AML-193 (cell line): ENCODE measurements at places on chromosomes 16 and 17.

- DNase-seq, result no peak
Measured at GRCh38 chr17:15920758-15921239, 24.1 kb upstream of the ADORA2B start.

- no peak for DNase-seq
Measured at GRCh38 chr16:21283521-21284289, 5.6 kb upstream of the CRYM start.

- DNase-seq, result no peak
Measured at GRCh38 chr16:80369138-80369958, 171.4 kb upstream of the DYNLRB2 start.

- no peak for DNase-seq
Measured at GRCh38 chr16:35748621-35749252, 2289.3 kb downstream of the TP53TG3F start.

DNA sequence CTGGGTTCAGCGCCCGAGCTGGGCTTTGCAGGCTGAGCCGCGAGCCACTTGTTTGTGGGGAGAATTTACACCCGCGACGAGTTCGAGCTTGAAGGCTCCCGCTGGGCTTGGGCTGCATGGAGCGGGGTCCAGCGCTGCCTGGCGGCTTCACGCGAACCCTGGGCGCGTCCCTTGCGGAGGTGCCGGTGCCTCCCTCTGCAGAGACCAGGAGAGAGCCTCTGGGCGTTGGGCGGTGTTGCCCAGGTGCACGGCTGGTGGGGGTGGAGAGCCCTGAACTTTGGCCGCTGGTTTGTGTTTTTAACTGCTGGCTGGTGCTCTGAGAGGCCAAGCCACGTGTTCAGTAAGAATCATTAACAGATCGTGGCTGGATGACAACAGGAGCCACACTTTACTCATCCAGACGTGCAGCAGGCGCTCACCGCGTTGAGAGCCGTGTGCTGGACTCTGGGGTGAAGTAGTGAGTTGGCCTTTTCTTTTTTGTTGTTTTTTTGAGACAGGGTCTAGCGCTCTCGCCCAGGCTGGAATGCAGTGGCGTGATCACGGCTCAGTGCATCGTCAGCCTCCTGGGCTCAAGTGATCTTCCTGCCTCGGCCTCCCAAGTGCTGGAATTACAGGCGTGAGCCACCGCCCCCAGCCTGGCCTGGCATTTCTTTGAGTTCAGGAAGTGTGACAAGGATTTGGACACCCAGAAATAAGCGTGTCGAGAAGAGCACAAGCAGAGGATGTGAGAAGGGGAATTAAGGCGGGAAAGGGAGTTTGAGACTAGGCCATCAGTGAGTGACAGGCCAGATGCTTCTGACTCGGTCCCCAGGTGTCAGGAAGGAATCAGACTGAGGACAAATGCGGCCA lies 827 bp downstream of the CDK10 start:
- DNase-seq, result no peak

DNA sequence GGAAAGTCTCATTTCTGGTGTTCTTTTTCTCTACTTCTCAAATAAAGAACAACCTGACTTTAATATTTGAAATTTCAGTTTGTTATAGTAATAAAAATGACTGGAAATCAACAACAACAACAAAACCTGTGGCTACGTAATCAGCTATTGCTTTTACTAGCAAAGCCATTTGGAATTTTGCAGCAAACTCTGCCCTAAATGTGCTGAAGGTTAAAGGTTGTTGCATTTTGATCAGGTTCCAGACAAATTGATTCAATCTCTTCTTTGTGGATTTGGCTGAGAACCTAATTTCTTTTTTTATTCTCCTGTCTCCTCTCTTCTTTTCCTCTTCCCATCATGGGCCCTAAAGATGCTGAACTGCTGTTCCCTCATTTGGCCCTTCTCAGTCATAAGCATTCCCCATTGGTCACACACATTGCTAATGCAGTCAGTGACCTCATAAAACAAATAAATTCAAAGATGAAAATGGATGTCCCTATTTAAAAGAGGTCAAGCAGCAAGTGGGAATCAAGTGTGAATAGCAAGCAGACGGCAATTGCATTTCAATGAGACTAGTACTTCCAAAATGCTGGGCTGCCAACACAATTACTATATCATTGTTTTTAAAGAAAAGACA lies 795.1 kb upstream of the CDH8 start:
- no peak for DNase-seq

GRCh38 chr17:68910251-68910705 lies 44.9 kb downstream of the ABCA8 start:
- no peak for DNase-seq

DNA sequence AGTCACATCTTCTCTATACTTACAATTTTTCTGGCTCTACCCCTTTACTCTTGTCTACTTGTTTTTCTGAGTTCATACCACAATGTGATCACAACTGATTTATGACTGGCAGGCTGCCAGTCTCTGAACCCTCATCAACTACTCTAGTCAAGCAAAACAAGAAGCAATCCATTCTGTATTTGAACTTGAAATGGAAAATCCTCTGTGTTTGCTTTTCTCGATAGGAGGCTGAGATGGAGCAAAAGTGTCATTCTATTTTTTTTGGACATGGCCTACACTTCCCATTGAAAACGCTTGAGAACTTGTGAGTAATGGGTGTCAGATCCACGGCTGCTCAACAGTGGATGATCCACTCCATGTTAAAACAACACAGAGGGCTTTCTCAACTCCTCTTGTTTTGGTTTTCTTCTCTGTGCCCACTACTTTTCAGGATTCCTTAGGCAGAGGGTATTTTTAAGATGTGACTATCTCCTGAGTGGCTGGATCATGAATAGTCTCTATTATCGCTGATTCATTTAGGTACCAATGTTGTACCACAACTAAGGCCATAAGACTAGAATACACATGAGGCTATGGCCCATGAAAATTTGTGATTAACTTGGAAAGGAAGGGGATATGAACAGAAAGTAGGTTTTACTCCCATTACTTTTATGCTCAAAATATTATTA lies 11.7 kb downstream of the TMEM100 start:
- DNase-seq, result no peak

- peak; percentile 69 for DNase-seq
Measured at GRCh38 chr16:2874912-2875362, 8.1 kb upstream of the FLYWCH2 start.

DNA sequence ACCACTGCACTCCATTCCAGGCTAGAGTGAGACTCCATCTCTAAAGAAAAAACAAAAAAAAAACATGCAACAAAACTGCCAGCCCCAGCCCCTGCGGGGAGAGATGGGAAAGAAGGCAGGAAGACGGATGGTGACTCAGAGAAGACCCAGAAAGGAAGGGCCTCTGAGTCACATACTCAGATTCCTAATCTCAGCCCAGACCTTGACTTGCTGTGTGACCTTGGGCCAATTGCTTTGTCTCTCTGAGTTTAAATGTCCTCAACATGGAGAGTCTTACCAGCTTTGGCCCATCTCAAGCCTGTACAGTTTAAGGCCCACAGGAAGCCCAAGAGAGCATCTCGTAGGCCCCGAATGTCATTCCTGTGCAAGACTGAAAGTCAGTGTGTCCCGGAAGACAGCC lies 86.5 kb upstream of the LHX1 start:
- no peak for DNase-seq

GRCh38 chr17:78421534-78422266 lies 43.3 kb downstream of the PGS1 start:
- peak; percentile 67 for DNase-seq

- no peak for DNase-seq
Measured at GRCh38 chr17:65052585-65052984, 4.0 kb downstream of the GNA13 start.

DNA sequence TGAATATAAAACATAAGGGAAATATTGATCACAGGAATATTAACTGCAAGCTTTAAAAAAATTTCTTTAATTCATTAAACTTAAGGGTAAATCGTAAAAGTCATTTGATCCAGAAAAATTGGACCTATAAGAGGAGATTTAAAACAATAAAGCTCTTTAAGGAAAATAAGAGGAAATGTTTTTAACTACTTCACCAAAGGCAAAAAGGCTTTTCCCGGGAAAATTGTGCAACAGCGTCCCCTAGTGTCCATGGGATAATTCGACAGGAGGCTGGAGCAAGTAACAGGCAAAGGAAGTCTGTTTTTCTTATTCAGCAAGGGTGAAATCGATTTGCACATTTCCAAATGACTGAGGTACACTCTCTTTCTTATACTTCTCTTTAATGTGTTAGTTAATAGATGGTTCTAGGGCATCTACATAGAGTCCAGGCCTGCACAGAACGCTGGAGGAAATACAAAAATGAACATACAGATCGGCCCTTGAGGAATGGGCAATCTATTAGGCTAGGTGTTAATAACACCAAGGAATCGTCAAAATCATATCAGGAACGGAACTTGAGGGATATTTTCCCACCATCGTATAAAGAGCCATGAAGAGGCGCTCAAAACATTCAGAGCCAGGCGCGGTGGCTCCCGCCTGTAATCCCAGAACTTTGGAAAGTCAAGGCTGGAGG lies 61.4 kb downstream of the ZNF18 start:
- DNase-seq, result peak; percentile 3

- peak; percentile 33 for DNase-seq
Measured at GRCh38 chr16:22400900-22401299, 26.5 kb upstream of the CDR2 start.

GRCh38 chr16:12083631-12084030 lies 107.1 kb downstream of the SNX29 start:
- no peak for DNase-seq

DNA sequence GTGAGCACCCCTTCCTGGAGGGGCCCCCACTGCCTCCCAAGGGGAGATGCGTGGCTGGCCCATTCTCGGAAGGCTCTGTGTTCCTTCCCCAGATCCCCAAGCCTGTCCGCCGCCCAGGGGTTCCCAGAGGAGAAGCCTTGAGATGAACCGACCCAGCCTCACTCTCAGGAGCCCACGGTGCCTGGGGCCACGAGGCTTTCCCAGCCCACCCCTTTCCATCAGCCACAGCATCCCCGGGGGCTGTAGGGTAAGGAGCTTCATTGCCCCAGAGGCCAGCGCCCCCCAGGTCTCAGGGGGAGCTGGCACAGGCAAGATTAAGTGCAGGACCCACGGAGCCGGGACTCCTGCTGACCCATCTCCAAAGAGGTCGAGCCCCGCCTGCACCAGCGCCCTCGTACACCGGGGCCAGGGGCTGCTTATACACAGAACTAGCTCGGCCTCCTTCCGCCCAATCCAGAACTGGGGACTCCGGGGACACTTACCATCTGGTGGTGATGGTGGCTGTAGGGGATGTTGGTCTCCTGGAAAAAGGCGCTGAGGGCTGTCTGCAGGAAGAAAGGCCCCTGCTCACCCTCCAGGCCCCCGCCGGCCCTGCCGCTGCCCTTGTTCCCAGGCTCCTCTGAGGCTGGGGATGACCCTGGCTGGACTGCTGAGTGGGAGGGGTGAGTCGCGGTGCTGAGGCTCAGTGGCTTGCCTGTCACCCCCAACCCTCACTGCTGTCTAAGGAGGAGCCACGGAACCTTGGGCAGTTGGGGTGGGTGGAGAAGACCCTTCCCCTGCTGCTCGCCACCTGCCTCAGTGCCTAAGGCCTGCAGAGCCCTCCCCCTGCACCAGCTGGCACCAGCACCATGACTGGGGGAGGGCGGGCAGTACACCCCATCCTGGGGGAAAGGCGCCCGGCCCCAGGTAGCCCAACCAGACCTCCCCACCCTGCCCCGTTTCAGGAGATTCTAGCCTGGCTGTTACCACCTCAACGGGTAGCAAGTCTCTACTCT lies 4.4 kb downstream of the UBALD1 start:
- DNase-seq, result no peak

GRCh38 chr16:556474-557173 lies 3.6 kb upstream of the PRR35 start:
- DNase-seq, result no peak
